ENCODE measurements at places on chromosomes 5 and 9.

DNA sequence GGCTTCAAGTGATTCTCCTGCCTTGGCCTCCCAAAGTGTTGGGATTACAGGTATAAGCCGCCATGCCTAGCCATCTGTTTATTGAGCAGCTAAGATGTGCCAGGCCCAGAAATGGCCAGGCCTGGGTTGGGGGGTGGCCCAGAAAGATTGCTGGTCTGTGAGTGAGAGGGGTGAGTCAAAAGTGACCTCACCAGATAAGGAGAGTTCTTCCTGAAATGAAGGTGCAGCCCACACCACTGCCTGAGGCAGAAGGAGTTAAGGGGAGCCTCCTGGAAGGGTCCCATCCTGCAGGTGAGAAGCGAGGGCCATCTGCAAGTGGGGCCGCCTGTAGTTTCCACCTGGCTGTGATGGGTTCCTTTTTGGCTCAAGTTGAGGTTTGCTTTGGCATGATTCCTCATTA lies 96.9 kb upstream of the KLF4 start:
- no peak for DNase-seq

- no peak for DNase-seq
Observed at GRCh38 chr9:119852390-119852789, 483.2 kb upstream of the BRINP1 start.

DNA sequence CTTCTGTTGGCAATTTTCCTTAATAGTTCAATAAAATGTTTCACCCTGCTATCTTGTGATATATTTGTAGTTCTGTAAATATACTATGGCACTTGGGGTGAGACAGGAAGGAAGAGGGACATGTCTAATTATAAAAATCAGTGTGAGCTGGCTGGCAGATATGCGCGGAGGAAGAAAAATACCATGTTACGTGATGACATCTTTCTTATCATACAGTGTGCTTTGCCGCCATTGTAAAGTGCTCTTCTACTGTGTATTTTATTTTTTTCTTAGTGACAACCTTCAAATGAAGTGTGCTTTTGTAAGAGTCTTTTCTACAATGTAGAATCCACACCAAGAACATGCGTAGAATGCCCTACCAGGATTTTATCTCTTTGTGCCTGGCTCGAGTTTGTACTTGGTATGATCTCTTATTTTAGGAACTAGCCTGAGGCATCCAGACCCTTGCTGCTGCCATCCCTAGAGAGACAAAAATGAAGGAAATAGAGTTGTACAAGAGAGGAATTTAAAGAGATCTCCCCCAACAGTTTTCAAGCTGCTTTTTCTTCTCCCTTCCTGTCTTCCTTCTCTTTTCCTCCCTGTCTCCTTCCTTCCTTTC lies 46.7 kb upstream of the RIOK2 start:
- no peak for DNase-seq

- no peak for DNase-seq
Observed at GRCh38 chr9:132970324-132971062, 8.0 kb upstream of the GFI1B start.

GRCh38 chr9:135909371-135909770 lies 2.0 kb upstream of the CAMSAP1 start:
- DNase-seq: no peak

DNA sequence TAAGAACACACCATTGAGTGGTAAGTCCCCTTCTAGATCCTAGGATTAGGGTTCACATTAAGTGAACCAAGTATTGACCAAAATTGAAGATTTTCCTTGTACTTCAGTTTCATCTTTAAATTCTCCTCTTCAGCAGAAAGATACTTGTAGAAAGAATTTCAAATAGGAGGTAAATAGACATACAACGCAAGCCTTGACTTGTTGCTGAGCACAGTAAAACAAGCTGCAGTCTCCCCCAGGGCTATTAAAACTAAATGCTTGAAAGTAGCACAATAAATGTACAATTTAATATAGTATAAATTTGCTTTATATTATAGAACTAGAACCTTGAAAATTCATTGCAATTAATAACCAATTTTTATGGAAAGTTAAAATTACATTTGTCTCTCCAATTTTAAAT lies 170.1 kb upstream of the TARS1 start:
- DNase-seq: no peak

DNA sequence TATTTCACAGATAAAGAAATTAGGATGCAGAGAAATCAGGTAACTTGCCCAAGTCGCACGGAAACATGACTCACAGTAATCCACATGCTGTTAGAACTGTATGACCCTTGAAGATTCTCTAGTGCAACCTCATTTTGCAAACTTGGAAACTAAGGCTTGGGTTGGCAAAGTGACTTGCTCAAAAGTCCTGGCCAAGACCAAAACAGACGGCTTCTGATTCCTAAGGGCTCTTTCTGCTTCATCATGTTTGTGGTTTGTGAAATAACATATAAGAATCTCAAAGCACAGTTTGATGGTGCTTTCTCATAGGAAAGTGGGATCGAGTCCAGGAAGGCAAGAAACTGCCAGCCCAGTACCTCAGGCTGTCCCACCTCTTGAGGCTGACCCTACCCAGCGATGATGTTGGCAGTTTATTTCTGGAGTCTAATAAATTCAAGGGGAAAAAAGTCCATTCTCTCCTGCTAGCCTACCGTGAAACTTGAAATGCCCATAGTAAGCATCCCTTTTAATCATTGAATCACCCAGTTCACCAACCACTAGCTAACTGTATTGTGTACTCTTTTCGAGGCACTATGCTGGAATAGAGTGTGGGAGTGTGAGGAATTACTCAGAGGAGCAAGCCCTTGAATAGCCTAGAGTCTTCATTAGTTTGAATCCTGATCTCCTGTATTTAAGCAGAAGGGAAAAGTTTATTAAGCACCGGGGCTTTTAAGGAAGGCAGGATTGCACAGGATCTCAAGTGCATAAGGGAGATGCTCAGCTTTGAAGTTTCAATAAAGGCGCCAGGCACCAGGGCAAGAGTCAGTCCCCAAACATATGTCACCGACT lies 14.1 kb downstream of the CAPSL start:
- no peak for DNase-seq

DNA sequence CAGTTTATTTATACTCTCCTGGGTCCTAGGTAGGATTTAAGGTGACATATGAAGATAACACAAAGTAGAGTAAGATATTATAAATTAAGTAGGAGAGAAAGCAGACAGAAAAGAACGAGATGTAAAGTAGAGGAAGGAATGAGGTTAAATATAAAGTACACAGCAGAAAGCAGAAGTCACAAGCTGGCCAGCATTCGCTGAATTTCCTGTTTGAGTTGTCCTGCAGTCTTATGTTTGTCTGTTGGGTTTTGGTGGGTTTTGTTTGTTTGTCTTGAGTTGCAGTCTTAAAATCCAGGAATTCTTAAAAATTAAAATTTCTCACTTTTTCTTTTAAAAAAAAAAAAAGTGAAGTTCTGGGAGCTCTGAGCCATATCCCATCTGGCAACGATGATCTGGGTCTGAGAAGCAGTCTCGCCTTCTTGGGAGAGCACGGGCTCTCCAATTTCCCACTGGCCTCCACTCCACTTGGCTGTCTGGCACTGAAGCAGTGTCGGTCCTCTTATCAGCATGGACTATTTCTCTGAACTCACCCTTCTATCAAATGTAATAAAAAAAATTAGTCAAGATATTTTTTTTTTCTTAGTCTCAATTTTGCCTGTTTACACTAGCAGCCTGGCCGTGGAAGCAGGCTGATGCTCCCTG lies 2.0 kb downstream of the S100Z start:
- no peak for DNase-seq

GRCh38 chr9:133370685-133371084 lies 5.2 kb downstream of the SURF4 start:
- no peak for DNase-seq

GRCh38 chr5:131357739-131358561 lies 94.1 kb downstream of the CDC42SE2 start:
- no peak for DNase-seq
